ENCODE measurements at places on chromosomes 4 and X. TPM values are rescaled to one million over a fixed set of nuclear protein-coding genes. Genes with fewer than 3 reads are reported as not detected.

- H3K27me3 ChIP-seq, result no peaks in the 10 kb centered on the region
- H3K4me1 ChIP-seq, result no peaks in the 10 kb centered on the region
- no peak overlapping the region for H3K4me3 ChIP-seq
- DNase-seq, result no peak
Observed at GRCh38 chrX:136215559-136215958, 35.6 kb downstream of the MAP7D3 start.

GRCh38 chr4:85866508-85866907 lies 391.6 kb downstream of the ARHGAP24 start:
- peaks cover under 1% of the 10 kb centered on the region for H3K4me1 ChIP-seq
- H3K27ac ChIP-seq, result no peak overlapping the region
- no peak overlapping the region for H3K4me3 ChIP-seq
- no peaks in the 10 kb centered on the region for H3K27me3 ChIP-seq

GRCh38 chr4:139951021-139951420 lies 203.0 kb downstream of the MAML3 start:
- peak overlapping the region; percentile 22 for H3K27ac ChIP-seq
- DNase-seq, result no peak
- no peak overlapping the region for H3K4me3 ChIP-seq
- H3K4me1 ChIP-seq, result peaks cover 18% of the 10 kb centered on the region

GRCh38 chr4:57137261-57137660 lies 27.1 kb upstream of the IGFBP7 start:
- no peak overlapping the region for H3K4me3 ChIP-seq
- H3K4me1 ChIP-seq, result peaks cover 3% of the 10 kb centered on the region
- H3K27me3 ChIP-seq, result no peaks in the 10 kb centered on the region
- H3K27ac ChIP-seq, result no peak overlapping the region

DNA sequence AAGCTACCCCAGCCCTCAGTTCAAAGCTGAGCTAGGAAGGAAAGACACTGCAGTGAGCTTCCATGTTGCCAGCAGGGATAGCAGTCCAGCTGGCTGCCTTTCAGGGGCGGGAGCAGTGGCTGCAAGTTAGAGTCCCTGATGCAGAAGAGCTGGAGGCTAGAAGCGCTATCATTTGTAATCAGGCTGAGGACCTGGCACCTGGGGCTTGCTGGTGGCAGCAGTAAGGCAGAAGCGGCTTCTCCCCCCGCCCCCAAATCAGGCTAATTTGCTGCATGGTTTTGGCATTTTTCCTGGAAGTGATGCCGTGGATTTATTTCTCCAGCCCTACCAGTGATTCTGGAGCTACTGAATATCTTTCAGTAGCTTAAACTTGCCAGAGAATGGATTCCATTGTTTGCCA lies 203.3 kb downstream of the CLCN4 start:
- no peak overlapping the region for H3K27ac ChIP-seq
- no peaks in the 10 kb centered on the region for H3K27me3 ChIP-seq
- DNase-seq, result no peak
- no peaks in the 10 kb centered on the region for H3K4me1 ChIP-seq
- no peaks in the 10 kb centered on the region for H3K36me3 ChIP-seq

- no peaks in the 10 kb centered on the region for H3K27me3 ChIP-seq
- DNase-seq, result no peak
- no peak overlapping the region for H3K4me3 ChIP-seq
- no peaks in the 10 kb centered on the region for H3K4me1 ChIP-seq
- no peak overlapping the region for H3K27ac ChIP-seq
Observed at GRCh38 chr4:111937368-111937767, 207.9 kb upstream of the FAM241A start.

GRCh38 chr4:25535701-25536473 lies 119.8 kb upstream of the SLC34A2 start:
- DNase-seq, result no peak
- no peak overlapping the region for H3K4me3 ChIP-seq
- no peaks in the 10 kb centered on the region for H3K4me1 ChIP-seq
- H3K27me3 ChIP-seq, result no peaks in the 10 kb centered on the region
- H3K36me3 ChIP-seq, result no peaks in the 10 kb centered on the region

DNA sequence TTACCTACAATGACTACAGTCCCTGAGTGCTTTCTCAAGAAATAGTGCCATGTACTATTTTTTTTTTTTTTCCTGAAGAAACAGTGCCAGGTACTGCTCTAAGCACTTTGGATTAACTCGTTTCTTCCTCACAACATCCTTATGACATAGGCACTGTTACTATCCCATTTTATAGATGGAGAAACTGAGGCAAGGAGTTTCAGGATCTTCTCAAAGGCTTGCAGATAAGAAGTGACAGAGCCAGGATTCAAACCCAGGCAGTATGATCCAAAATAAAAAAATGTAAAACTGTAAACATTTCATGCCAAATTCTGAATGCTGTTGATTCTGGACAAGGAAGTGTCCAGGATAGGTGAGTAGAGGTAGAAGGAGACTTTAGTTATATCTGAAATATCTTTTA lies 1.1 kb downstream of the FANCB start:
- H3K4me3 ChIP-seq, result no peak overlapping the region
- H3K27ac ChIP-seq, result no peak overlapping the region

GRCh38 chr4:145276050-145276449 lies 95.7 kb upstream of the OTUD4 start:
- H3K4me3 ChIP-seq, result no peak overlapping the region
- H3K27me3 ChIP-seq, result no peaks in the 10 kb centered on the region
- DNase-seq, result no peak
- no peak overlapping the region for H3K27ac ChIP-seq
- H3K36me3 ChIP-seq, result no peaks in the 10 kb centered on the region

DNA sequence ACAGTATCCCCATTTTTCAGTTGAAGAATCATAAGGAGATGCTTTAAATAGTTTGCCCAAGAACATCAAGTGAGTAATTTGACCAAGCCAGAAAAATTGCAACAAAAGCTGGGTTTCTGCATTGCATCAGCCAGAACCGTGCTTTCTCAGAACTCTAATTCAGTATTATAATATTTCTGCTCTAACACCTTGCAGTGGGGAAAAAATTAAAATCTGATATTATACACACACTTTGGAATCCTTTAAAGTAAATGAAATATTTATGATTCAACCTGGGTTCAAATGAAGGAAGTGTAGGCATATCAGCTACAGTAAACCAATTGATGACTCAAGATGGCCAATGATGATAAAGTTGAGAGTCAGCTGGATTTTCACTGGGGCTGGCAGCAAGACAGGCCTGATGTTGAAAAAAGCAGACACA lies 387.6 kb upstream of the ZFP42 start:
- no peaks in the 10 kb centered on the region for H3K27me3 ChIP-seq
- no peaks in the 10 kb centered on the region for H3K36me3 ChIP-seq
- no peak overlapping the region for H3K4me3 ChIP-seq
- DNase-seq, result no peak

DNA sequence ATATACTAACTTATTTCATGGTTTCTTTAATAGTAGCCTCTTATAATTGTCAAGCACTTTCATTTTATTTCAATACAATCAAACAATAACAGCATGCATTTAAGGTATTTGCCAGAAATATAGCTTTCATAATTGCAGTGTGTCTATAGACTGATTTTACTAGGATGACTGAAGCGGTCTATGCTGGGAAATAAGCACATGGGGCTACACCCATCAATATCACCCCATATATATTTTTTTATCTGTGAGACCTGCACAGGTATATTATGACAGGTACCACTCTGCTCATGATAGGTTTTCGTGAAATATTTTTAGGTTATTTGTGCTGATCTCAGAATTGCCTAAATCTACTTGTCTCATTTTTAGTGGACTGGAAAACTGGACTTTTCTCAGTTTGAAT lies 229.1 kb upstream of the PITX2 start:
- H3K4me1 ChIP-seq, result no peaks in the 10 kb centered on the region
- H3K36me3 ChIP-seq, result no peaks in the 10 kb centered on the region
- no peak overlapping the region for H3K27ac ChIP-seq
- H3K27me3 ChIP-seq, result no peaks in the 10 kb centered on the region
- no peak for DNase-seq

DNA sequence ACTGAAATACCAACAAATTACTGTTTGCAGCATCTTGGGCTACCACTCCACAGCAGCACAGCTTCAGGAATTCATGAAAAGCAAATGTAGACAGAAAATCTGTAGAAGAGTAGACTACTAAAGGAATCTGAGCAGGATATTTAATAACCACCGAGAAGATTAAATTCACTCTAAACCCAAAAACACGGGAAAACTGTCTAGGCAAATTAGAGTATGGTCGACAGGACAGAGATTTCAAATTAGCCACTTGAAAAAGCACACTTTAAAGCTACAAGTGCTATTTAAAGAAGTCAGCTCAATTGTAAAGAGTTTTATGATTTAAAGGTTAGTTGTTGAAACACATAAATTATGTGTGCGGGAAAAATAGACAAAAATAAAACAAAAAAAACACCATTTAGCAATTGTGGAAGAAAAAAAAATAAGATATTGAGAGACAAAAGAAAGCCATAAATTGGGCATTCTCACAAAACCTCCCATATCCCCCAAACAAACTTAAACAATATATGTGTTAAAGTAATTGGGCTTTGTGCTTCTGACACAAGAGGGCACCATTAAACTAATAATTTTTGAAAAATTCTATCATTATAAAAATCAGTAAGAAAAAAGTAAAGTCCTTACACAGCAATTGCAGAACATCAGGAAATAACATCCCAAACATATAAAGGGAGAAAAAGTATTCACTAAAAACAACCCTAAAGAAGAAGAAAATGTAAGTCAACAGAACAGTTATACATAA lies 880.8 kb downstream of the TECRL start:
- H3K4me3 ChIP-seq, result no peak overlapping the region
- no peak for DNase-seq
- no peaks in the 10 kb centered on the region for H3K4me1 ChIP-seq
- H3K36me3 ChIP-seq, result no peaks in the 10 kb centered on the region
- H3K27me3 ChIP-seq, result no peaks in the 10 kb centered on the region

- H3K36me3 ChIP-seq, result no peaks in the 10 kb centered on the region
- H3K27ac ChIP-seq, result no peak overlapping the region
- H3K4me3 ChIP-seq, result peak overlapping the region; percentile 2
- peaks cover 10% of the 10 kb centered on the region for H3K4me1 ChIP-seq
Observed at GRCh38 chr4:154332681-154333421, 158.7 kb downstream of the DCHS2 start.

DNA sequence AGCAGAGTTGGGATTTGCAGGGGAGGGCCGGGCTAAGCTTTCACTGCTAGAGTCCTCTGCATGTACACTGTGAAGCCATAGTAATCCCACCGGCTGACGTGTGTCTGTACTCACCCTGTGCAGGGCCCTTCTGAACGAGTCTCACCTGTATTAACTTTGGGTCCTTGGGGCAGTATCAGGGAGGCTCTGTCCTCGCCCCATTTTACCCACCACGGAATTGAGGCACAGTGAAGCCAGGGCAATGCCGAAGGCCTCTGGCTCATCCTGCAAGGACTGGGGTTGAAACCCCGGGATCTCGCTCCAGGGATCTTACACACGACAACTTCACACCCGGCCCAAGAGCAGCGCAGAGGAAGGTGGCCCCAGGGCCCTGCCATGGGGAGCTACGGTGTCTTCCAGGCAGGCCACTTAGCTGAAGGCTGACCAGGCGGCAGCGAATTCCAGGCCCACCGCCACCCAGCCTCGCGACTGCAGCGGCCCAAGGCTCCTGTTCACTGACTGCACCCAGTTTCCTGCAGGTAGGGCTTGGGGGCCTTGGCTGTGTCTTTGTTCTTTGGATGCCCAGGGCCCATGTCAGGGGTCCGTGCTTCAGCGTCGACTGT lies 75.5 kb upstream of the ADRA2C start:
- no peaks in the 10 kb centered on the region for H3K4me1 ChIP-seq
- H3K36me3 ChIP-seq, result no peaks in the 10 kb centered on the region
- H3K27me3 ChIP-seq, result no peaks in the 10 kb centered on the region
- no peak for DNase-seq

DNA sequence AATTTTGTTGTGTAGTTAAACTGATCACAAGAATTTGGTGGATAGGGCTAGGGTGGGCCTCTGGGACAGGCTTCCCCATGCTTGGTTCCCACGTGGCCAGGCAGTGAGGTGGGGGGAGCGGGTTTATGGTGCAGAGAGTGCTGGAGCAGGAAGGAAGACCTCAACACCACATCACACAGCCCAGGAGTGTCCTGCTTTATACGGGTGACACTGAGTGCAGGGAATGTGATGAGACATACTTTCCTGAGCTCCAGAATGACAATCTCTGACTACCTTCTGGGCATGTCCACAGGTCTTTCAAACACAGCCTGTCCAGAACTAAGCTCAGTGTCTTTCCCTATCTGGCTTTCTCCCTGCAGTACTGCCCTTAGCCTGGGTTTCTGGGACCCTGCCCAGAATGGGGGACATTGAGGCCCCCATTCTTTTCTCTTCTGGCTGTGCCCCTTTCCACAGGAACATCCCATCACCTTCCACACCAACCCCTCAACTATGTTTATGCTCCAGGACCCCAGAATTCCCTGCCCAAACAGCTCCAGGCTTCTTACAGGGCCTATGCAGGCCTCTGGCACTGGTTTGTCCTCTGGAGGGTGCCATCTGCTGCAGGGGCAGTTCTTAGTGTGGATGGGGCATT lies 36.5 kb upstream of the RASL11B start:
- no peak overlapping the region for H3K4me3 ChIP-seq
- peaks cover 21% of the 10 kb centered on the region for H3K4me1 ChIP-seq
- H3K27ac ChIP-seq, result no peak overlapping the region

DNA sequence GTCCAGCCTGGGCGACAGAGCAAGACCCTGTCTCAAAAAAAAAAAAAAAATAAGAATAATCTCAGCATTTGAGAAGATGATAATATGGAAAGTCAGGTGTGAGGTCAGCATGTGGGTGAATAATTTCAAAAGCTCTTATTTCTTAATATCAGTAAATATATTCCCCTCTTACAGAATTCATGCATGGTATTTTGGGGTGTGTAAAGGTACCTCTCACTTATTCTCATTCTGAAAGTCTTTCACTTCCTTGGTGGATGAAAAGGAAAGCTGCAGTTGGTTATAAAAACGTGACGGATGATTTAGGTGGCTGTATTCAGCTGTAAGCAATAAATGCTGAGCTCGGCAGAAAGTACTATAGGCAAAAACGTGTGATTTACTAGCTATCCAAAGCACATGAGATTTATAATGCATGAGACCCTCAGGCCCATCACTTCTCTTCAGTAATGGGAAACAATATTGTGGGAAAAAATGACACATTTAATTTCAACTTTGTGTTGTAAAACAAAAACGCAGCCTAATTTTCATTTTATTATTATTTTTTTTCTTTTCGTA lies 353.2 kb upstream of the MAGEB2 start:
- H3K4me1 ChIP-seq, result no peaks in the 10 kb centered on the region

Gene SHOX
- not detected for total RNA-seq

Gene GLRA3
- not detected for total RNA-seq

Gene LAGE3
- total RNA-seq, result 21.4 TPM

Gene POU3F4
- not detected for total RNA-seq

Gene RRH
- 0.18 TPM for total RNA-seq

Gene MAGEB17
- not detected for total RNA-seq

Gene CNOT6L
- 33.6 TPM for total RNA-seq

Gene USP51
- total RNA-seq, result 0.95 TPM
